ENCODE measurements at places on chromosomes 3 and 15.

DNA sequence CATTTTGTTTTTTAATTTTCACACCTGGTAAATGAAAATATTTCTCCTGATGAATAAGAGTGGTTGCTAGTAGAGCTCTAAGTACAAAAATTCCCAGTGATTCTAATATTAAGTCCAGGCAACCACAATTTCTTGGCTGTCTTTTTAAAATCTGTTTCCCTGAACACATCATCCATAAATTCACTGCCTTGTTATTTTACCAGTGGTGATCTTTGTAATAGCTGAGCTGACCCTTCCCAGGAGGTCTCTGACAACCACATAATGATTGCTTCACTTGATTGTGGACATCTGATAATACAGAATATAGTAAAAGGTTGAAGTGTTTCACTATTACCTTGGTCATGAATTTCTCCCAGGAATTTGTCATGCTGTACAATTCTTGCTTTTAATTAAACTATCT lies 13.9 kb upstream of the TOP2B start:
- no peak for DNase-seq

- DNase-seq = peak; percentile 44
Measured at GRCh38 chr15:48285329-48286214, 45.7 kb upstream of the DUT start.

- DNase-seq = no peak
Measured at GRCh38 chr3:169666376-169667165, 3.1 kb upstream of the MECOM start.

DNA sequence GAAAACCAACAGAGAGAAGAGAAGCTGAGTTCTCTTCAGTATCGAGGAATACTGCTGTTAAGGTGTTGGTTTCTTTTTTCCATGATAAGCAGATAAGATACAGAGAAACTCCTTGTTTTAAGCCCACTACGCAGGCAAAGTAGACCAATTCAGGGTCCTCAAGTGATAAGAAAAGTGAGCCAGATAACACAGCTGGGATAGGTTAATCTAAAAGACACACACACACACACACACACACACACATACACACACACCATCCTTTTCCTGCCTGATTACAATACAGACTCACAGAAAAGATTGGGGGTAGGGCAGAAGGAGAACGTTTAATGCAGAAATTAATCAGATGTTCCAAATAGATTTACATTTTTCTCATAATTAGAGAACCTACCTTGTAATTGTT lies 6.5 kb upstream of the PHLDB2 start:
- DNase-seq = no peak

DNA sequence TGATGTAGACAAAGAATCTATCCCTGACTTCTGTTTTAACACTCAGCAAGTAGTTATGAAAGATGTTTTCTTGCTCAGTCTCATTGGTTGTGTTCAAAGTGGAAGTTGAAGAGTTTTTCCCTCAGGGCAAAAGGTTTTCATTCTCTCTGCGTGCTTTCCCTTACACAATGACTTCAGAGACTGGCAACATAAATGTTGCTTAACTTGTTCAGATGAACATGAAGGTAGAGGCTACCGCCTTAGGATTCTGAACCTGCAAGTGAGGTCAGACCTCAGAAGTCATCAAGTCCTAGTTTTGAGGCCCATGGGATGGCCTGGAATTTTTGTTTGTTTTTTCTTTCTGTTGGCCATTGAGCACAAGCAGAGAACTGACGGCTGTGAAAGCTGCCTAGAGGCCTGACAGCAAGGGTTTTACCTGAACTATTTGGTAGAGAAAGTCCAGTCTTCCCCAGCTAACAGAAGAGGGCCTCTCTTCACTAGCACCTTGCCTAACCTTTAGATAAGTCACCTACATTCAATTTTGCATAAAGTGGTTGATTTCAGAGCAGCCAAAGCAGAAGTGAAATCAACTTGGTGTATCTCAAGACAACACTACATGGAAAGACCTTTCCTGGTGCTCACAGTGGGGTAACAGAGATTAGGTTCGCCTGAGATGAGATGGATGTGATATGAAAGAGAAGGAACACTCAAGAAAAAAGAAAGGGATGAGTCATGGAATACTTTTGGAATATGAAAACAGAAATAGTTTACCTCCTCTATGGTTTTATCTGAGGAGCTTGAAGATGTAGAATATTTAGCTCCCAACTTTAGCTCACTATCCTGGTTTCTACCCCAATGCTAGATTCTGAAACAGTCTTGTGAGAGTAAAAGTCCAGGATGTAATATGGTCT lies 53.6 kb upstream of the AP4E1 start:
- DNase-seq = no peak

GRCh38 chr15:38894243-38894948 lies 329.8 kb upstream of the RASGRP1 start:
- DNase-seq = no peak

- DNase-seq = no peak
Measured at GRCh38 chr3:31873254-31873820, 107.7 kb downstream of the OSBPL10 start.

DNA sequence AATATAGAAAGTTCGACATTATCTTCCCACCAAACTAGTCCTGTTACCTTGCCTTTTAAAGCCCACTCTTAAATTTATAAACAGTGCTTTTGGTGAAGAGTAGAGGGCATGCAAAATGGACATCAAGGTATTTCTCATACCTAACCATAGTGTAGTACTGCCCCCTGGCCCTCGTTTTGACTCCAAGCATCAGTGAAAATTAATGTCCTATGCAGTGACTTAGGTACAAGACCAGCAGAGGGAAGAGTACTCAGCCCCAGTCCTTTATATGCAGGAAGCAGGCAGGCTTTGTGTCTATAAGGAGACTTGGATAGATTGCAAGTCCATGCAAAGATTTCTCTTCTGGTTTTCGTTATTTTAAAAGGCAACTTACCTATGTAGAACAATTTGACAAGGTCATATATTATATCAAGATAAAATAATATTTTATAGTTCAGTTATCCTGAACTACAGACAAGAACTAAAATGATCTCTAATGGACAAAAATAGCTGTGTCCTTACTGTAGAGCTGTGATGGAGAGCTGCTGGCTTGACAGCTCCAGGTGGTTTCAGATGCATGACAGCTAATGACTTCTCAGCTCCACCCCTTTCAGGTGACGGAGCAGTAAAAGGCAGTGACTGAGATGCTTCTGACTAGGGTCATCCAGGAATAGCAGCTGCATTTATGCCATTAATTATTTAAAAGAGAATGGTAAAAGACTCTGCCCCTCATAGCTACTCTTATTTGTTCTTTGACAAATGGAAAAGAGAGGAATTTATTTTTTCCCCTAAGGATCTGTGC lies 646.1 kb downstream of the SQOR start:
- no peak for DNase-seq

- DNase-seq = no peak
Measured at GRCh38 chr3:8474991-8475390, 26.6 kb upstream of the LMCD1 start.

GRCh38 chr3:64151342-64151871 lies 73.9 kb downstream of the PRICKLE2 start:
- no peak for DNase-seq

- peak; percentile 22 for DNase-seq
Measured at GRCh38 chr15:67241132-67241855, 13.2 kb downstream of the AAGAB start.

DNA sequence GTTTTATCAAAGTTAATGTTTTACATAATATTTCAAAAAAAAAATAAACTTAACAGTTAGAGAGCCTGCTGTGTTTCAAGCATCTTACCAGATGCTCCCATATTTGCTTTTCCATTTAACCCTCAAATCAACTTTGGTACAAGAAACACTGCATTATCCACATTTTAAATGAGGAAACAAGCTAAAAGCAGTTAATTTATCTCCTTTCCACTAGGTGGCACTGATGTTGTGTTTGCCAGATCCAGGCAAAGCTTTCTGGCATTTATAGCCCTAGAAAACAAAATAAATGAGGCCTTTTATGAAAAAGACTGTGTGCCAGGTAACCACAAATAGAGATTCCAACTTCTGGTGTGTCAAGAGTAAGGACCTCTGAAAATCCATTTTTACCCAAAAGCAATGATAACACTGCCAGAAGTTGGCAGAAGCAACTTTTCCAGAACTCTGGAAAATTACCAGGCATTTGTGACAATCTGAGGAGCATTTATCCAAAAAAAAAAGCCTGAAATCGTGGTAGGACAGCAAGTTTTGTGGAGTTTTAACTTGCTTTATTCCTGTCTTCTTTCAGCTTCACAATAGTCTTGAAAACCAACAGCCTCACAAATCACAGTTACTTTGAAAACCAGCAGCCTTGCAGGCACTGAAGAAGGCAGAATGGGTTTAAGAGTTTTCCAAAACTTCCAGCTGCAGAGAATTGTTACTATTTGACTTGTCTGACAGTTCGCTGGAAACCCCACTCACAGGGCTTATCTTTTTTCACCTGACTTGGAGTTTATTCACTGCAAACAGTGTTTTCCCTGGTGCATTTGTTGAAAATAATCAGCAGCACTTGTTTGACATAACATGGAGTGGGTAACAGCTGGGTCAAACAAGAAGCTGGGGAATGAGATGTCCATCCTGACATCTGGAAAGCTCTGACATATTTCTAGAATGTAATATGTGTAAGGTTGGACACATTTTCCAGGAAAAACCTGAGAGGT lies 9.2 kb downstream of the FAM162A start:
- DNase-seq = peak; percentile 51

DNA sequence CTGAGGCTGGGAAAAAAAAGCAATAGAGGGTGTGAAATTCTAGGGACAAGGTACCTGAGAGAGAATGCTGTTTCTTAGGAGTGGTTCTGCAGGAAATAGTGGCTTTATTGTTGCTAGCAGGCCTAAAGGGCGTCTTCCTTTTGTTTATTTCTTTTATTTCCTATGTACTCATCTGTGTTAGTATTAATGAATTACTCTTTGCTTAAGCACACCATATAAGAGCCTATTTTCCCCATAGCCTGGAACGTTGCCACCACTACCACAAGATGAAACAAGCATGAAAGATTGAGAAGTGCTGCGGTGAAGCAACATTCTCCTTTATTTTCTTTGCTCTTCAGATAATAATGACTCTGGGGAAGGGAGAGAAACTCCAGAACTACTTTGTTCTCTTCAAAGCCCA lies 21.3 kb upstream of the GOLIM4 start:
- no peak for DNase-seq

DNA sequence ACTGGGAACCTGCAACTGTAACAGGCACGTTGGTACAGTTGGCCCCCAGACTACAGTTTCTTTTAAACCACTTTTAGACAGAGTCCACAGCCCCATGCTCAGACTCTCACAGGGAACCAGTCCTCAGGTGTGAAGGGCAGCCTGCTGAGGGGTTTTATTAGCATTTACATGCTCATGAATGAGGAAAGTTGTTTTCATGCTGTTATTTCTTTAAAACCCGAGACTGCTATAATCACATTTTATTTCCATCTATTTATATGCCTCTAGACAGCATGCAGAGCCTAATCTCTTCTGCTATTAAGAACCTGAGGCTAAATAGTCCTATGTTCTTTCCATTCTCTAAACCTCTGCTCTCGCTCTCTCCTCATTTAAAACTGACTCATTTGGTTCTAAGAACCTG lies 26.3 kb upstream of the FSIP1 start:
- DNase-seq = no peak

GRCh38 chr15:92869263-92869940 lies 30.7 kb upstream of the CHD2 start:
- DNase-seq = no peak

- no peak for DNase-seq
Measured at GRCh38 chr3:141465221-141465620, 21.6 kb upstream of the RASA2 start.

Measured in CD4-positive, alpha-beta memory T cell (primary cell).